ENCODE measurements at places on chromosomes 5 and 9. TPM values are rescaled to one million over a fixed set of nuclear protein-coding genes. Genes with fewer than 3 reads are reported as not detected.

Gene UNC5A
- polyA plus RNA-seq = not detected

Gene CDC20B
- not detected for polyA plus RNA-seq

Gene MEF2C
- 25.1 TPM for polyA plus RNA-seq

GRCh38 chr9:86200599-86201162 lies 58.8 kb downstream of the C9orf153 start:
- DNase-seq = no peak

- DNase-seq = no peak
Measured at GRCh38 chr9:97575673-97576200, 57.4 kb downstream of the TSTD2 start.

- no peak for DNase-seq
Measured at GRCh38 chr9:94801681-94802080, 75.2 kb downstream of the AOPEP start.

All from K562 (cell line).